ENCODE measurements at places on chromosomes 1 and 21.

- no peaks in the 10 kb centered on the region for H3K27me3 ChIP-seq
- peaks cover 2% of the 10 kb centered on the region for H3K4me1 ChIP-seq
- no peak overlapping the region for H3K27ac ChIP-seq
- H3K36me3 ChIP-seq = no peaks in the 10 kb centered on the region
- DNase-seq = peak; percentile 82
Measured at GRCh38 chr1:226002667-226003501, 3.7 kb upstream of the SDE2 start.

GRCh38 chr1:35287807-35288640 is 19.5 kb downstream of the ZMYM4 start:
- H3K36me3 ChIP-seq = no peaks in the 10 kb centered on the region
- H3K27ac ChIP-seq = no peak overlapping the region
- H3K27me3 ChIP-seq = no peaks in the 10 kb centered on the region

- H3K27ac ChIP-seq = no peak overlapping the region
- no peak overlapping the region for H3K4me3 ChIP-seq
- H3K27me3 ChIP-seq = peaks cover 4% of the 10 kb centered on the region
- no peak for DNase-seq
- H3K36me3 ChIP-seq = no peaks in the 10 kb centered on the region
Measured at GRCh38 chr1:230429067-230429735, 3.1 kb upstream of the PGBD5 start.

GRCh38 chr1:58968360-58968952 is 184.6 kb upstream of the JUN start:
- H3K4me3 ChIP-seq = no peak overlapping the region
- H3K4me1 ChIP-seq = no peaks in the 10 kb centered on the region
- no peaks in the 10 kb centered on the region for H3K36me3 ChIP-seq

DNA sequence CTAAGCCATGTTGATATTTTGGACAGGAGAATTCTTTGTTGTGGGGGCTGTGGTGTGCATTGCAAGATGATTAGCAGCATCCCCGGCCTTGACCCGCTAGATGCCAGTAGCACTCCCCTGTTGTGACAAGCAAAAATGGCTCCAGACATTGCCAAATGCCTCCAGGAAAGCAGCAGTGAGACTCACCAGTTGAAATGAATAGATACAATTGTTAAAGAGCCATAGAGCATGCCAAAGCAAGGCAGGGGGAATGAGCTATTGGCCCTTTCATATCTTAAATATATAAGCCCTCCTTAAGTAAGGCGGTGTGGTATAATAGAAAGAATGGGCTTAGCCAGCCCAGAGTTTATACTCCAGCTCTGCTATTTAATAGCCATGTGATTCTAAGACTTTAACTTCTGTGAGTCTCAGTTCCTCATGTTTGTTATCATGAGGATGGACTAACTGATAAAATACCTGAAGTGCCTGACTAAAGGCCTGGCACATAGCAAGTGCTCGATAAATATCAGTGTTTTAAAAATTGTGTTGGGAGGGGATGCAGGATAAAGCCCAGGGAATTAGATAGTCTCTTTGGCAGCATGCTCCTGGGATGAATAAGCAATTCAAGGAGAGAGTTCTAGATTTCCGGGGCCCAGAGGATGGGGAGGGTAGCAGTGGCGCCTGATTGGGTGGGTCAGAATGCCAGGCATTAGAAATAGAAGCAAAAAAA is 21.1 kb upstream of the RGS4 start:
- H3K27me3 ChIP-seq = no peaks in the 10 kb centered on the region
- no peak for DNase-seq
- no peaks in the 10 kb centered on the region for H3K4me1 ChIP-seq
- H3K36me3 ChIP-seq = no peaks in the 10 kb centered on the region
- no peak overlapping the region for H3K27ac ChIP-seq
- H3K4me3 ChIP-seq = no peak overlapping the region

DNA sequence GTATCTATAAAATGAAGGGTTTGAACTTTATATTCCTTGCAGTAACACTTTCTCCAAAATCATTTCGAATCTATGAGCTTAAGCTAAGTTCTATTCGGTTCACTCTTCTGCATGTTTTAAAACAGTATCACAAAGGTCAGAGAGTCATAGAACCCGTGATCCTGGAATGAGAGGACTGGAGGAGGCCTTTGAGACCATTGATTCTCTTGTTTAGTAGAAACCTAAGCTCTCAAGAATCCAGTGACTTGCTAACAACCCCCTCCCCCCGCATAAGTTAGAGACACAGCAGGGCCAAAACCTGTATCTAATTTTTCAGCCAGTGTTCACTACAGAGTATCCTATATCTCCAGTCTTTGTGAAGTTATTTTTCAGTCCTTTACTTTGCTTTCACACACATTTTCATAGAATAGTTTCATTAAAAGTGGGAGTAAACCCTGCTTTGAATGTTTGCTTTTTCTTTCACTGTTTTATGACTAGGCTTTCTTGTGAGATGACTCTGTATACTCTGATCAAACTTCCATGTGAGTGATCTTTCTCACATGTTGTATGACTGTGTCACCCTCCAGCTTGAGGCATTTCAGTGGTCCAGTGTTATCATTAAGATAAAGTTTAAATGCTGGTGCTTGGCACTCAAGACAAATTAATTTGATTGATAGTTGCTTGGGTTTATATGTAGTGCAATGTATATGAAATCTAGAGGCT is 275.4 kb upstream of the SGIP1 start:
- no peak overlapping the region for H3K27ac ChIP-seq
- H3K4me1 ChIP-seq = no peaks in the 10 kb centered on the region
- H3K4me3 ChIP-seq = no peak overlapping the region
- no peaks in the 10 kb centered on the region for H3K27me3 ChIP-seq
- H3K36me3 ChIP-seq = no peaks in the 10 kb centered on the region
- no peak for DNase-seq

- no peaks in the 10 kb centered on the region for H3K36me3 ChIP-seq
- no peaks in the 10 kb centered on the region for H3K4me1 ChIP-seq
- H3K27ac ChIP-seq = no peak overlapping the region
- no peaks in the 10 kb centered on the region for H3K27me3 ChIP-seq
Measured at GRCh38 chr1:210653771-210654170, 325.1 kb downstream of the HHAT start.

GRCh38 chr1:247358920-247359319 is 27.3 kb upstream of the ZNF496 start:
- no peaks in the 10 kb centered on the region for H3K27me3 ChIP-seq
- H3K27ac ChIP-seq = no peak overlapping the region
- no peak for DNase-seq

GRCh38 chr1:80987106-80987505 is 813.6 kb upstream of the ADGRL2 start:
- H3K4me3 ChIP-seq = no peak overlapping the region
- DNase-seq = no peak
- H3K27ac ChIP-seq = no peak overlapping the region
- H3K27me3 ChIP-seq = no peaks in the 10 kb centered on the region

GRCh38 chr1:92030656-92031107 is 897 bp downstream of the EPHX4 start:
- no peak for DNase-seq
- no peak overlapping the region for H3K27ac ChIP-seq
- H3K4me1 ChIP-seq = no peaks in the 10 kb centered on the region
- peaks cover 2% of the 10 kb centered on the region for H3K27me3 ChIP-seq
- H3K36me3 ChIP-seq = no peaks in the 10 kb centered on the region

DNA sequence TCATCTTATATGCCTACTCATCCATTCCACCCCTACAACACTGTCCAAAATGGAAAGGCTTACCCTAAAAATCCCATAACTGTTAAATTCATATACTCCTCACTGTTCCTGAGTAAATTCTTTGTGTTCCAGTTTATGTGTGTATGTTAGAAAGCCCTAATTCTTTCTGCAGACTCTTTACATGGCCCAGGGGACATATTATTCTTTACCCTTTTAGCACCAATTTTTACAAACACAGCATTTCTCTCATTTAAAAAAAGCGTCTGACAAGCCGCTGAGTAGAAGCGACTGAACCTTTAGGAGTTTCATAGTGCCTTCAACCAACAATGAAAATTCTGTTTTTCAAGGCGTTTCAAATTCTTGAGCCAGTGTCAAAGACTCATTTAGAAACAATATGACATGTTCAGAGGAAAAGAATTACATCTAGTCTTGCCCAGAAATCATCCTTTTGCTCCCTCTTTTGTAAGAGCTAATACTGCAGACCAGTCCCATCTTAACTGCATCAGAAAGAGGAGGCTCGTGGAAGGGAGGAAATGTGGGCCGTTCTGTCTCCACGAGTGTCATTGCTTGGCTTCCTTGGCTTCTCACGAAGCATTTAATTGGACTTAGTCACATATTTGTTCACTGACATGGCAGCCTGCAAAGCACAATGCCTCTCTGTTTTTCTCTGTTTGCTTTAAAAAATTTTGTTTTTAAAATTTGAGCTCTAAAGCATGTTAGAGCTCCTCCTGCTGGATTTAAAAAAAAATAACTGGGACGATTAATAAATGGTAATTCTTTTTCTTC is 21.3 kb upstream of the C1orf105 start:
- no peaks in the 10 kb centered on the region for H3K36me3 ChIP-seq
- H3K4me1 ChIP-seq = no peaks in the 10 kb centered on the region
- no peaks in the 10 kb centered on the region for H3K27me3 ChIP-seq
- H3K27ac ChIP-seq = no peak overlapping the region
- H3K4me3 ChIP-seq = no peak overlapping the region

GRCh38 chr21:35231090-35231489 is 182.0 kb upstream of the RUNX1 start:
- H3K4me1 ChIP-seq = peaks cover 2% of the 10 kb centered on the region
- DNase-seq = no peak
- H3K27ac ChIP-seq = no peak overlapping the region

- no peak overlapping the region for H3K4me3 ChIP-seq
- DNase-seq = no peak
- peaks cover 12% of the 10 kb centered on the region for H3K36me3 ChIP-seq
- H3K27ac ChIP-seq = no peak overlapping the region
- H3K27me3 ChIP-seq = no peaks in the 10 kb centered on the region
- H3K4me1 ChIP-seq = peaks cover 15% of the 10 kb centered on the region
Measured at GRCh38 chr1:32336963-32337675, 1.1 kb upstream of the MARCKSL1 start.

GRCh38 chr1:22055463-22055862 is 3.0 kb downstream of the CDC42 start:
- DNase-seq = no peak
- H3K4me1 ChIP-seq = no peaks in the 10 kb centered on the region
- H3K36me3 ChIP-seq = 0 out of 2 replicates have a peak, but pooled peaks cover 2% of the 10 kb centered on the region
- no peaks in the 10 kb centered on the region for H3K27me3 ChIP-seq

DNA sequence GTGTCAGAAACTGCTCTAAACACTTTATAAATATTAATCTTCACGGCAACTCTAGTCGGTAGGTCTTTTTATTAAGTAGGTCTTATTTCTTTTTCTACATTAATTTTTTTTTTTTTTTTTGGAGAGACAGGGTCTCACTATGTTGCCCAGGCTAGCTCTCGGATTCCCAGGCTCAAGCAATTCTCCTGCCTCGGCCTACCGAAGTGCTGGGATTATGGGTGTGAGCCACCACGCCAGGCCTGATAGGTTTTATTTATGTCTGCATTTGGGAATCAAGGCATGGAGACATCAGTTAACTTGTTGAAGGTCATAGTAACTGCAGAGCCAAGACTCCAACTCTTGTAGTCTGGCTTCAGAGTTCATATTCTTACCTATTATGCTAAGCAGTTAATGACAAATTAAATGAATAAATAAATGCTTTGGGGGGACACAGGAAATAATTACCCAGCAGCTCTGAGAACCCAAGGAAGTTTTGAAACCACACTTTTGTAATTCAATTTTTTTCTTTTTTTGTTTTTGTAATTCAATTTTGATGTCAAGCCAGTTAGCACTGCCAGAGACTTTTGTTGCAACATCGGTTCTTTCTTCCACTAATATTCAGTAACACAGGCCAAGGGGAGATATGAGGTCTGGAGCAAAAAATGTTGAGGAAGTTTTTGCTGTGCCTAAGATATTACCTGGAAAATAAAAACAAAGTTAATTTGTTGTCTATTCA is 9.4 kb upstream of the UAP1 start:
- H3K4me3 ChIP-seq = no peak overlapping the region
- no peaks in the 10 kb centered on the region for H3K27me3 ChIP-seq
- no peaks in the 10 kb centered on the region for H3K4me1 ChIP-seq

- H3K4me1 ChIP-seq = no peaks in the 10 kb centered on the region
- no peak overlapping the region for H3K27ac ChIP-seq
- no peaks in the 10 kb centered on the region for H3K27me3 ChIP-seq
- H3K4me3 ChIP-seq = no peak overlapping the region
- no peaks in the 10 kb centered on the region for H3K36me3 ChIP-seq
- no peak for DNase-seq
Measured at GRCh38 chr1:84939151-84939550, 46.1 kb upstream of the LPAR3 start.

- H3K36me3 ChIP-seq = no peaks in the 10 kb centered on the region
- no peak overlapping the region for H3K4me3 ChIP-seq
- no peak overlapping the region for H3K27ac ChIP-seq
- no peak for DNase-seq
- no peaks in the 10 kb centered on the region for H3K4me1 ChIP-seq
- H3K27me3 ChIP-seq = no peaks in the 10 kb centered on the region
Measured at GRCh38 chr1:219568733-219569132, 44.2 kb downstream of the ZC3H11B start.

DNA sequence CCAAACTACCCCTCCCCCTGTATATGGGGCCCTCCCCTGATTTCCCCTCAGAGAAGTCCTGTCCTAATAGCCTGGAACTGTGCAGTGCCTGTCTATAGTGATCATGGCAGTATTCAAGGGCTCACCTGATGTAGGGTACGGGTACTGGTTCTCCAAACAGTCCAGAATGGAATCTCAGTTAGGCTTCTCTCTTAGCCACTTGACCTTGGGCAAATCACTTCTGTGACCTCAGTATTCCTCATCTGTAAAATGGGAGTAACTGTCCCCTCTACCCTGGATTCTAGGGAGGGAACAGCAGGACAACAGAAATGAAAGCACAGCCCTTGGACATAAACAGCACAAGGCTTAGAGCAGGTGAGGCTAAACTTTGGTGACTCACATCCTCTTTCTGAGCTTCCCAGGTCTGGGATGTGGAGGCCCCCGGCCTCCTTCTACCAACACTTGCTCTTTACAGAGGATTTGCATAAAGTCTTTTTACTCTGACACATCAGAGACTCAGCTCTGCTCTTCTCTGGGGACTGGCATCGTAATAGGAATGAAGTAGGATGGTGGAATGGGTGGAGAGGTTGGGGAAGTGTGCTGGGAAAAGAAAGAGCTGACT is 20.0 kb upstream of the PDZK1IP1 start:
- no peak overlapping the region for H3K4me3 ChIP-seq
- H3K27me3 ChIP-seq = peaks cover 2% of the 10 kb centered on the region
- H3K36me3 ChIP-seq = no peaks in the 10 kb centered on the region
- no peak overlapping the region for H3K27ac ChIP-seq
- no peak for DNase-seq

DNA sequence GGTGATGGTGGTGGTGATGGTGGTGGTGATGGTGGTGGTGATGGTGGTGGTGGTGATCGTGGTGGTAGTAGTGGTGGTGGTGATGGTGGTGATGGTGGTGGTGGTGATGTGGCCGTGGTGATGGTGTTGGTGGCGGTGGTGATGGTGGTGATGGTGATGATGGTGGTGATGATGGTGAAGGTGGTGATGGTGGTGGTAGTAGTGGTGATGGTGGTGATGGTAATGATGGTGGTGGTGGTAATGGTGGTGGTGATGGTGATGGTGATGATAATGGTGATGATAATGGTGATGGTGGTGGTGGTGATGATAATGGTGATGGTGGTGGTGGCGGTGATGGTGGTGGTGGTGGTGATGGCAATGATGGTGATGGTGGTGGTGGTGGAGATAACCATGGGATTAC is 6.8 kb upstream of the COL6A2 start:
- no peak overlapping the region for H3K27ac ChIP-seq
- no peaks in the 10 kb centered on the region for H3K27me3 ChIP-seq
- no peaks in the 10 kb centered on the region for H3K4me1 ChIP-seq
- DNase-seq = no peak
- H3K36me3 ChIP-seq = no peaks in the 10 kb centered on the region

GRCh38 chr1:187143783-187144182 is 315.0 kb downstream of the PLA2G4A start:
- DNase-seq = no peak
- no peak overlapping the region for H3K4me3 ChIP-seq
- H3K27ac ChIP-seq = no peak overlapping the region
- H3K36me3 ChIP-seq = no peaks in the 10 kb centered on the region
- H3K27me3 ChIP-seq = no peaks in the 10 kb centered on the region

All from iPS DF 6.9 (cell line).